Fibroblast of the conjunctiva (primary cell): ENCODE measurements at places on chromosomes 4 and X.

- DNase-seq, result no peak
These were observed 48.0 kb upstream of the PDLIM5 start for GRCh38 chr4:94403751-94404150.

DNA sequence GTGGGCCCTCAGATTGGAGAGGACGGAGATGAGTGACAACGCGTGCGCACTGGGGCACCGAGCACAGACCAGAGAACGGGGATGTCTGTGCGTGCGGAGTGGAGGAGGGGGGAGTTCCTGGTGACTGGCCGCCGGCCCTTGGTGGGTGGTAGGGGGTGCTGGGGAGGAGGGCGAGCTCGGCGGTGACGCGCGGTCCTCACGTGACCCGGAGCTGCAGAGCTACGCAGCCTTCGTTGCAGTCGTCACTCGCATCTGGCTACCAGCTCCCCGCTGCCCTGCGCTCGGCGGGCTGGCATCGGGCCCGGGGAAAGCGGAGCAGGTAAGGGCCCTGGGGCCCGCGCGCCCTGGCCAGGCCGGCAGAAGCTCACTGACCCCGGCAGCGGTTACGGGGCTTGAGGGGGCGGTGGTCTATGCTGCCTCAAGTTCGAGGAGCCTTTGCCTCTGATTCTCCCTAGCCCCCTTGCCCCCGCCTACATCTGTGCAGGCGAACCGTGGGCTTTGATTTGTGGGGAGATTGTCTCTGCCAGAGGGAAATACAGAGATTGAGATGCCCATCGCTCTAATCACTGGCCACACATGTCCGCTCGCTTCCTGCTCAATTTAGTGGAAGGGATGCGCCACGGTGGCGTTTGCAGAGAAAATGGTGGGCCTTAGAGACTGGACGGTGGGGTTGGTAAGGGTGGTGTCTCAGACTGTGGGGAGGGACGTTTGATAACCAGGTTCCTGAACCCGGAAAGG lies at the start of gene ARMCX4:
TSS of gene ARMCX4 (plus strand) at position 245 of the 738 bp plus-strand sequence. CDS start 3,134 bp downstream, outside the sequence.
- peak; percentile 28 for DNase-seq

DNA sequence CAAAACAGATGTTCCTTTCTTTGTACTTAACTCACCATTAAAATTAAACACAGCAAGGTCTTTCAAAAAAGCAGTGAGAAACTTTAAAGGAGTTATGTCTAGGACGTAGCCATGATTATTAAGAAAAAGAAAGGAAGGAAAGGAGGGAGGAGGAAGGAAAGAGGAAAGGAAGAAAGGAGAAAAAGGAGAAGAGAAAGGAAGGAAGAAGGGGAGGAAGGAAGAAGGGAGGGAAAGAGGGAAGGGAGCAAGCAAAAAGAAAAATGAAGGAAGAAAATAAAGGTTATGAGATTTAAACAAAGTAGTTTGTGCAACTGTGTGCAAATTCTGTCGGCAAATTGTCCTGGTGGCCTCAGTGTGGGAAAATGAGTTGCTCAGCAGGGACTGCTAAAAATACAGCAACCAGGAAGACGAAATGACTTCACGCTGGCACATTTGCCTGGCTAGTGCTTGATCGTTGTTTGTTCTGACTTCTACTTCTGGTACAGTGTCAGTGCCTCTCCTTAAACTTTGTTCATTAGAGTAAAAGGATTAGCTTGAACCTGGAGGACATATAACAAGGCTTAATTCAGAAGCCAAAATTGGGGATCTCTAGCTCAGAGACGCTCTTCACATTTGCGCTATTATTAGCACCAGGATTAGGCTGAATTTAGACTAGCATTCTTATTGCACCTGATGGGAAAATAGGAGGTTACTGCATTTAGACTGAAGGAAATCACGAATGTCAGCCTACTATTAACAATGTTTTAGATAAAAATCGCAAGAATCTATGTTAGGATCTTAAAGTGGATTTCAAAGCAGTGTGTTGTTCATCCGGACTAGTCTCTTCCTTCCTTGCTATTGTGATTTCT lies 81.2 kb downstream of the DCK start:
- DNase-seq, result no peak

DNA sequence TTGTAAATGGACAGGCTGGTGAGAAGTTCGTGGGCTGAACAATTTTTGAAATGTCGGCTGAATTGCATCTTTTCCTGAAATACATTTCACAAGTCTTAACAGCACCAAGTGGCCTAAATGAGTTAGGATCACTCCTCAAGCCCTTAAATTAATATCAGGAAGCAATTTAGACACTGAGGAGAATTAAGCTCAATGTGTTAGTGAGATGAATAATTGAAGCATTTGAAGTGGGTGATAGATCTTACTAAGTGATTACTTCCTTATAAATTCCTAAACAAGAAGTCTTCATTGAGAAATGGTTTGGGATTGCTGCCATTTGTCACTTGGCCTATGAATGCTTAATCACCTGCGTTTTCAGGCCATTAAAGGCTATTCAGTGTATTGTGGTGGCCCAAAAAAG lies 116.8 kb downstream of the NAA11 start:
- no peak for DNase-seq

GRCh38 chrX:24741330-24741729 lies 47.6 kb downstream of the POLA1 start:
- no peak for DNase-seq

DNA sequence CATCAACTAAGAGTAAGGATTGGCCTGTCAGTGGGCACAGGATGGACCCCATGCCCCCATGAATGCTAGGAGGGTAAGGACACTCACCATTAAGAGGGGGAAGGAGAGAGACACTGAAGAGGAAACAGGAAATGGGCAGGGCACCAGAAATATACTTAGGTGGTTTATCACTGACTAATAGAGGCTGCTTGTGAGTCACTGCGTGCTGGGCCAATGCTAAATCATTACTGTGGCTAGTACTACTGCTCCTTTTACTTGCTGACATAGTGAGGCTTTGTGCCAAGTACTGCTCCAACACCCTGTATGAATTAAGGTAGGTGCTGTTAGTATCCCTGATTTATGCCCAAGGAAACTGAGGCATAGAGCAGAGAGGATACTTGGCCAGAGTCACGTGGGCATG lies 130.4 kb upstream of the FRMPD4 start:
- DNase-seq, result peak; percentile 31

DNA sequence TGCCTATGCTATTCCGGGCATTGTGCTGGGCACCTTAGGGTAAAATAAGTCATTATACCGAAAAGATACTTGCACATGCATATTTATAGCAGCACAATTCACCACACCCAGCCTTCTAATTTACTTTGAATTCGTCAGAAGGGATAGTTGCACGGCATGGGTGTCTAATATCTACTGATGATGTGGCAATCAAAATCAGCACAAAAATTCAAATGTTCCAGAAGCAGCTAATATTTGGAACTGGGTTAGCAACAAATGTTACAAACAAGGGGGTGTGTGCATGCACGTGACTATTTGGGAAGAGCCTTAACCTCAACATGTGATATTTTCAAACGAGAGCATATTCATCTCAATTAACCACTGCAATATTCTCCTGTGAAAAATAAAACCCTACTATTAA lies 79.7 kb upstream of the PRSS48 start:
- DNase-seq, result peak; percentile 53

GRCh38 chrX:102652031-102652688 lies 877 bp downstream of the GPRASP1 start:
- DNase-seq, result peak; percentile 4

DNA sequence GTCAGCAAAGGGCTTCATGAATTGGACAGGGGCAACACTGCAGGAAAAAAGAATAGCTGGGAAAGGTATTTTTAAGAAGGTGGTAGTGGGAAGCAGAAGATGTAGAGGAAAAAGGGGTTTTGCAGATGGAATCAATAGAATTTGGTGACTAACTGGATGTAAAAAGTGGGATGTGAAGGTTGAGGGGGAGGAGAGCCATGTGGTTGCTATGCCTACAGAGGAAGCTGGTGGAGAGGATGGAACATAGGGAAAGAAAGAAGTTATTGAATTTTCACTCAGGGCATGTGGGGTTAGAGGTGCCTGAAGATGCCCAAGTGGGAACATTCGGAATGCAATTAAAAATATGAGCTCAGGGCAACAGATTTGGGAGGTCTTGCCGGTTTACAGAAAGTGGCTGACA lies 33.0 kb downstream of the REELD1 start:
- no peak for DNase-seq

DNA sequence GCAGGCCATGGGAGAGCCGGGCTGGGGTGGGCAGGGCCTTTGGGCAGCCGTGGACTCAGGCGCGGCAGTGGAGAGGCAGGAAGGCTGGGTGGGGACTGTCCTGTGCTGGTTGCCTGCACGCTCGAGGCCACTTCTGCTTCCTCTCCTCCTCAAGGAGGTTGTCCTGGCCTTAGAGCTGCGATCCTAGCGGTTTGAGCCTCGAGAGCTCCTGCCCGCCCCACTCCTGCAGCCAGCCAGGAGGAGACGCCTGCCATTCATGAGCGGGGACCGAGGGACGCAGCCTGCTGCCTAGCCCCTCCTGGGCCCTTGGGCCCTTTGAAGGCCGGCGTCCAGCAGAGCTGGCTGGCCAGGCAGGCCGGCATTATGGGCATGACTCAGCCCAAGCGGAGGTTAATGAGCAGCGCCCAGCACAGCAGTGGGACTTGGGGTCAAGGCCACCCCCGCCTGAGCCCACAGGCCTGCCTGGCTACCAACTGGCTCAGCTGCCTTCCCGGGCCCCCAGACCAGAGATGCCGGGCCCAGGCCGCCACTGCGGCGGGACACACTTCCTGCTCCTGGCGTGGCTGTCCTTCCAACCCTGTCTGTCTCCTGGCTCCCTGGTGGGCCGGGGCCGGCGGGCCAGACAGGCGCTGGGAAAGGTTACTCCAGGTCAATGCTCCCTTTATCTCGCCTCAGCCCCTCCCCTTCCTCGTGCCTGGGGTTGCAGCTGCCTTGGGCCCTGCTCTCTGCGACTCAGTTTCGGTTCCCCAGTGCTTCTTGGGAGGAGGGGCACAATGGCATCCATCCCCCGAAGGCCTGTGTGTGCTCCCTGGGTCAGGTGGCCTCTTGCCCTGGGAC lies 1.8 kb downstream of the ABCD1 start:
- no peak for DNase-seq

- no peak for DNase-seq
These were observed 162.5 kb upstream of the MED14 start for GRCh38 chrX:40897718-40898270.

GRCh38 chr4:85779165-85779564 lies 304.2 kb downstream of the ARHGAP24 start:
- DNase-seq, result peak; percentile 63

DNA sequence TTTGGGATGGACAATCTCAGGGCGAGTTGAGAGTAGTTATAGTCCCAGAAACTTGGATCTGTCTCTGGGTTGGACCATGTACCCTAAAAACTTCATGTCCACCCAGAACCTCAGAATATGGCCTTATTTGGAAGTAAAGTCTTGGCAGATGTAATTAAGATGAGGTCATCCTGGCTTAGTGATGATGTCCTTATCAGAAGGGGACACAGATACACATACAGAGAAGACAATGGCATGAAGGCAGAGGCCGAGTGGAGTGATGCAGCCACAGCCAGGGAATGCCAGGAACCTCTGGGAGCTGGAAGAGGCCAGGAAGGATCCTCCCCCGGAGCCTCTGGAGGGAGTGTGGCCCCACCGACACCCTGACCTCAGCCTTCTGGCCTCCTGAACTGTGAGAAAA lies 61.2 kb upstream of the STX18 start:
- no peak for DNase-seq

GRCh38 chr4:84917086-84917821 lies 49.2 kb downstream of the WDFY3 start:
- no peak for DNase-seq

DNA sequence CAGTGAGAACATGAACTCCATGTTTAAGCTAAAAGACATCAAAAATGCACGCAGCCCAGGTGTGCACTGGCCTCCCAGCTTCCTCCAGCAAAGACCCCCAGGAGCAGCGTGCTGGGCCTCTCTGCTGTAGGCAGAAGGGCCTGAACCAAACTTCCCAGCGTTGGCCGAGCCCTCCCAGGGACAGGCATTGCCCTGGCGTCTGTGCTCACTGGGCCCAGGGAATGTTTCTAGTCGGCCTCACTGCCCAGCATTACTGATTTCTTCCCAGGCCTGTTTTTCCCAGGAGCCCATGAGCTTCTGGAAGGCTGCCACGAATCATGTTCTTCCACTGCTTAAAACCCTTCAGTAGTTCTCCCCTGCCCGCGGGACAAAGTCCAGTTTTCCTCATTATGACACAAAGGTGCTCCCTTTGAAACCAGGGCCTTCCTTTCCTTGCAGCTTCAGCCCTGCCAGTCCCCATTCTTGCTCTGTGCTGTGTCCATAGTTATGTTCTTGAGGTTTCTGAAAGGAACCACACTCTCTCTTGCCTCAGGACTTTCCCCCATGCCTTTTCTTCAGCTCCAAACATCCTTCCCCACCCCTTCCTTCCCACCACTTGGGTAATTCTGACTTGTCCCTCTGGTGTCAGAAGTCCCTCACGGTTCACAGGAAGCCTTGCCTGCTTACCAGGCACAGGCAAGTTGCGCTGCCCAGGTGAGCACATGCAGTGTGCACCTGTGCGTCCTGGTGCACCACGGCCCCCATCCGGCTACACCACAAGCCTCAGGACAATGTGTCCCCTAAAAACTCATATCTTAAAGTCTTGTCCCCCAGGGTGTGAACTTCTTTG lies 93.4 kb upstream of the ENPP6 start:
- no peak for DNase-seq

- DNase-seq, result no peak
These were observed 149.6 kb upstream of the CTSO start for GRCh38 chr4:156103311-156103710.

- DNase-seq, result no peak
These were observed 14.3 kb downstream of the SHROOM3 start for GRCh38 chr4:76449362-76449767.

DNA sequence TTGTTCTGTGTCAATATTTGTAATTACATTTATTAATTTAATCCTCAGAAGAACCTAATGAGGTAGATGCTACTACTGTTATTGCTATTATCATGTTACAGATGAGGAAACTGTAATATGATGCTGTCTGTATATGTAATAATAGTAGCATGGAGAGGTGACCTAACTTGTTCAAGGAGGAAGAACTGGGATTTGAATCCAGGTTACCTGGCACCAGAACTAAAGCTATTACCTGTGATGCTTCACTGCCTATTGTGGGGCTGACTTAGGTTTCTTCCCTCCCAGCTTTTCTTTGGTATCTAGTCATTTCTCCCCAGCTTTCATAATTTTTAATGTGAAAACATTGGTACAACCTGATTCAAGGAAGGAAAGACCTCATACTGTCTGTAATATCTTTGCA lies 43.6 kb downstream of the RAPGEF2 start:
- DNase-seq, result no peak

DNA sequence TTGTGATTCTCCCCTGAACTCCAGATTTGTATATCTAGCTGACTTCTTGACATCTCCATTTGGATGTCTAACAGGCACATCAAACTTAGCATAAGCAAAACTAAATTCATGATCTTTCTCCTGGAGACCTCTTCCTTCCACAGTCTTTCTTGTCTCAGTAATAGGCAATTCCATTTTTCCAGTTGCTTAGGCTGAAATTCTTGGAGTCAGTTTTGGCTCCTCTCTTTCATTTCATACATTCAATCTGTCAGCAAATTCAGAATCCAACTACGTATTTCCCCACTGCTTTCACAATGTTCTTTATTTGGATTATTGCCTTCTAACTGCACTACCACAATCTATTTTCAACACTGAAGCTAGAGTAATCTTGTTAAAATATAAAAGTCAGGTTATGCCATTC lies 219.9 kb upstream of the GLRA2 start:
- DNase-seq, result no peak
